ENCODE measurements at places on chromosomes 12 and 14.

DNA sequence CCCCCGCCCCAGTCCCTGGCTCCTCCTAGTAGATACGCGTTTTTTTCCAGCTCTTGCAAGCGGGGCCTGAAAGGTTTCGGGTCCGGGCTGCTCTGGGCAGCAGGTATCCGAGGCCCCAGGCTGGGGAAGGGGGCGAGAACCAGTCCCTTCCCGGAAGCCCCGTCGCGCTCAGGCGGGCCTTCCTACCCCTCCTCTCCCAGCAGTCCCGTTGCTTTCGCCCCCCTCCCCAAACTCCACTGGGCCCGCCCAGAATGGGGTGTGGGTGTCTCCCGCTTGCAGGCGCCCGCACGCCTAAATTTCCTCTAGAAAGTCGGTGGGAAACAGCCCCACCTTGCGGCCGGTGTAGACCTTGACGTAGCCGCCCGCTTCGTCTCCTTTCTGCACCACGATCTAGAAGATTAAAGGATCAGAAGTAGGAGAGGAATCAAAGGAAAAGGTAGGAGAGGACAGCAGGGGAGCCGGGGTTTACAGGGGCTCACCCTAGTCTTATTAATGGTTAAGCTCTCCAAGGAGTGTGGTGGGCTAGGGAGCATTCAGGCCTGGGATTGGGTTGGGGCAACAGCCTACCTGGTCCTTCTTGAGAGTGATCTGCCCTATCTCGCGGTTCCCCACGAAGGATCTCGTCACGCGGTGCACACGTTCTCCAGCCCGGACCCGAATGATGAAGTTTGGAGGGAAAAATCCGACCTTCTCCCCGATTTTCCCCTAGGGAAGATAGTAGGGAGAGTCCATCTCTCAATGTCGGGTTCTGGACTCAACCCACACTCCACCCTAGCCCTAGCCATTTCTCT lies 7.3 kb downstream of the STAC3 start:
- no peak for DNase-seq

GRCh38 chr12:98343002-98343567 lies 172.3 kb upstream of the TMPO start:
- no peak for DNase-seq

DNA sequence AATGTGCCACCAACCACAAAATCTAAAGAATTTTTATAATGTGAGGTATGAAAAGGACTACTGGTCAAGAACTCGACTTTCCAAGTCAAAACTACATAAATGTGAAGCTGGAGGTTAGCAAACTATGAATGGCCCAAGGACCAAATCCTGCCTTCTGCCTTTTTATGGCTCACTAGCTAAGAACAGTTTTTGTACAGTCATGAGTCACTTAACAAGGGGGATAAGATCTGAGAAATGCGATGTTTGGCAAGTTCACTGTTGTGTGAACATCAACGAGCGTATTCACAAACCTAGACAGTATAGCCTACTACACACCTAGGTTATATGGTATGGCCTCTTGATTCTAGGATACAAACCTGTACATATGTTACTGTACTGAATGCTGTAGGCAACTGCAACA lies 28.2 kb downstream of the FERMT2 start:
- DNase-seq = no peak

DNA sequence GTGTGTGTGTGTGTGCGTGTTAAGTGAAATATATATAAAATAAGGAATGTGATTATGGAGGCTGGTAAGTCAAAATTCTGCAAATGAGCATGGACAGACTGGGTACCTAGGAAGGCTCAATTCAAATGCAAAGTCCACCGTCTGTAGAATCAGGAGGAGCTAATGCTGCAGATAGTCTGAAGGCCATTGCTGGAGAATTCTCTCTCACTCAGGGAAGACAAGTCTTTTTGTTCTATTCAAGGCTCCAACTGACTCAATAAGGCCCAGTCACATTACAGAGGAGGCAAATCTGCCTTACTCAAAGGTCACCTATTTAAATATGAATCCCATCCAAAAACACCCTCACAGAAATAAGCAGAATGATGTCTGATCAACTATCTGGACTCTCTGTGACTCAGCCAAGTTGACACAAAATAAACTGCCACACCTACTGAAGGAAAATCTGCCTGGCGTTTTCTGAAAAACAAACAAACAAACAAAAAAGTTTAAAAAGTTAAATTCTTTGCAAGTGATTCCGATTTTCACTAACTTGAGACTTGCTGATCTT lies 684 bp upstream of the KLRF2 start:
- DNase-seq = no peak

GRCh38 chr12:25447046-25447445 lies 106.0 kb downstream of the LMNTD1 start:
- DNase-seq = no peak

DNA sequence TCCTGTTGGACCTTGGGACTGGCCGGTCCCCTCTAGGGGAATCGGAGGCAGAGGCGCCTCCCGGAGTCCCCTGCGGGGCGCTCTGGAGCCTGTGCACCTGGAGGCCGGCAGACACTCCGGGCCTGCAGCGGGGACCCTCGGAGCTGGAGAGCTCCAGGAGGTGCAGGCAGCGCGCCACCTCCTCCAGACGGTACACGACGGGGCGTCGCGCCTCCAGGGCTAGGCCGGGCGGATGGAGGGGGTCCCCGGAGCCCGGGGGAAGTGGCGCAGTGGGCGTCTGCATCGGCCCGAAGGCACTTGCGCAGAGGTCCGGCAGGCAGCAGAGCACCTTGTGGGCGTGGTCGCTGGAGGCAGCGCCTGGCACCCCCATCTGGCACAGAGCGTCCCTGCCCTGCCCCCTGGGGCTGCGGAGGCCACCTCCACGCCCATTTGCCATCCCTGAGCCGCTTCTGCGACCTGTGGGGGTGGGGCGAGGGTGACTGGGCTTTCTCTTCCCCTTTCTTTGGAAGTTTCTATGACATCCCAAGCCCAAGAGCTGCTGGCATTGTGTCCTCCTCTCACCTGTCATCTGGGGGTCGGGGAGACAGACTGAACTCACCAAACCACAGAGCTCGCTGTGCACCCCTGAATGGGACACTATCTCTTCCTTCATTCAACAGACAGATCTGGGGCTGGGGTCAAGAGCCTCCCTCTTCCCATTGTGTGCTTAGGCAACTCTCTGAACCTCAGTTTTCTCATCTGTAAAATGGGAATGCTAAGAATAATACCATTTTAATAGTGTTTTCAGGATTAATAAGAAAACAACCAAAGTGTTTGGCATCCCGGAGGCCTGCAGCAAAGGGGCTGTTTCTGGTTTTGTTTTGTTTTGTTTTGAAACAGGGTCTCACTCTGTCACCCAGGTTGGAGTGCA lies 37.5 kb upstream of the CORO1C start:
- DNase-seq = no peak

- DNase-seq = no peak
These were observed 173.8 kb downstream of the C12orf75 start for GRCh38 chr12:105504286-105504685.

DNA sequence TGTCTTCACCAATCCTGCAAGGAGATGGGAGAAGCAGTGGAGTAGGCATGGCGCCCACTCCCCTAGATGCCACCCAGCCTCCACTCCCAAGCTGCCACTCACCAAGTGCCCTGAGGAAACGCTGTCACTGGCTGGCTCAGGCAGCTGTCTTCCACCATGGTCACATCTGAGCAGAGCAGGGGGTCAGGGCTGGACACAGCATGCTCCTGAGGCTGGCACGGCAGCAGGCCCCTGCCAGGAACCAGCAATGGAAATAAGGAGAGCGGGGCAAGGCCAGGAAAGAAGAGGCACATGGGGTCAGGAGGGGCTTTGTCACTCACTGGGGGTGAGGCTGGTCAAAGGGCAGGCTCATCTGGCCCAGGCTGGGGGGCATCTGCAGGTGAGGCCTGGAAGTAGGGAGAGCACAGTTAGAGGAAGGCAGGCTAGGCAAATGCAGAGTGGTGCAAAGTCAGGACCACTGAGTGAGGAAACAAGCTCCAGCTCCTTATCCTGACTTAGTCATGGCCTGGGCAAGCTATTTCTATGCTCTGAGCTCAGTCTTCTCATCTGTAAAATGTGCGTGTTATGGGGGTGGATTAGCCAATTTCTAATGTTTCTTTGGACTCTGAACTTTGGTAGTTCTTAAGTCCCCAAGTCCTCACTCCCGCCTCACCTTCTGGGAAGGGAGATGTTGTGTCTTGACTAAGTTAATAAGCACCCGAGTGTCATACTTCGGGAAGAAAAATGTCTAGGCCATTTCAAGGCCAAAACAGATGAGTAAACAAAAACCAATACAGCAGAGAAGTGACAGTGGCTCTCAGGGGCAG lies 8.0 kb downstream of the NAB2 start:
- DNase-seq = no peak

DNA sequence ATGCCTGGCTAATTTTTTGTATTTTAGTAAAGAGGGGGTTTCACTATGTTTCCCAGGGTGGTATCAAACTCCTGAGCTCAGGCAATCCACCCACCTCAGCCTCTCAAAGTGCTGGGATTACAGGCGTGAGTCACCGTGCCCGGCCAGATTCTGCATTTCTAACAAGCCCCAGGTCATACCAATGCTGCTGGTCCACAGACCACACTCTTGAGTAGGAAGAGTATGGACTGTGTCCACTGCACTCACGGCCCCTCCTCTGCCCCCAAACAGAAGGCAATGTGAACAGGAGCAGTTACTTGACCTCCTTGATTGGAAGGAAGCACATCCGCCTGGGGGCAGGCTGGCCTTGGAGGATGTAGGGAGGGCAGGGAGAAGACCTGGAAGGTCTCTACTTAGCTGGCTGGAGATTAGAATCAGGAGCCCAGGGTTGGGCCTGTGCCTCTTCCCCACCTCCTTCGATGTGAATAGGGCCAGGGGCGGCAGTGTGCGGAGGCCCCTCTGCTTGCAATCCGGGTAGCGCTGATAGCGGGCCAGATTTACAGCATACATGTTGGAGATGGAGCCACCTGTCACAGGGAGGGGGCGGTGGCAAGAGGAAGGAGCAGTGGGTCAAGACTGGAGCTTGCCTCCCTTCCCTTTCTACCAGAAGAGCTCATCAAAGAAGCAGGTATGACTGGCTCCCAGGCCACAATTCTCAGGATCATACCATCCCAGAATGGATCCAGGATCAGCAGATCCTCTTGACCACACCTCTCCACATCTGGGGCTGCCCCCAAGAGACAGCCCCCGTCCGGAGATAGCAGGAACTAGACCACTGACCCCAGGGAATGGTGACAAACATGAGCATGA lies 9.4 kb upstream of the ZNF740 start:
- DNase-seq = no peak

DNA sequence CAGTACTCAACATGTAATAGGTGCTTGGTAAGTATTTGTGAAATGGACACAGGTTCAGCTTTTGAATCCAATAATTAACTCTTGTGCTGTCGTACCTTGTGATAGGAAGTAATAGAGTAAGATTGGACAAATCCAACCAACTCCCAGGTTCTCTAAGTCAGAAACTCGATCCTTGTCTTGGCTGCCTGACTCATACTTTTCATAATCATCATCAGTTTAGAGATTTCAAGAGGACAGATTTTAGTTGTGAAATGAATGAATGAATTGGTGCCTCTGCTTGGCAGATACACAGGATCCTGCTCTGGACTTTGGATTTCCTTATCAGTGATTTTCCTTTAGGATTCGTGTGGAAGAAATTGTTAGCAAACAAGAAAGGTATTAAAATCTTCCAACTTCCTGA lies 1145.2 kb downstream of the AACS start:
- DNase-seq = no peak

DNA sequence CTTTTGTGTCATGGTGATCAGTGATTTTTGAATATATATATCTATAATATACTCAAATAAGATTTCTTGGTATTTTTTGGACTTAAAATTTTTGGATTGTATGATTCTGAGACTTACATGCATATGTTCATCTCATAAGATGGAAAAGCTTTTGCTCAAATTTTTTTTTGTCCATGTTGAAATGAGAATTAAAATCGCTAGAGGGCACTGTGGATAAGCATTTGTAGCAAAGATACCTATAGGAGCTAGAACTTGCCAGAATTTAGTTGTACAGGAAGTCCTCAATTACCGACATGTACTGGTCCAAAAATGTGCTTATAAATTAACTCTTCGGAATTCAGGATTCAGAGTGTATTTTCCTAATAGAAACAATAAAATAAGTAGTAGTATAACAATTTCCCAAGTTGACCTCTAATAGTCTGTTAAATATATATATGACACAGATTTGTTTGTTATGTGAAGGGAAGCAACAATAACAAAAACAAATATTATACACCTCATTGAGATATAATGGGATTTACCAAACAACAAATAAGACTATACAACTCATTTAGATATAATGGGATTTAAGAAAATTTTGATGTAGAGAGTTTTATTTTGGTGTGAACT lies 179.6 kb downstream of the TMEM117 start:
- DNase-seq = peak; percentile 26

- no peak for DNase-seq
These were observed 714 bp upstream of the PSMC6 start for GRCh38 chr14:52706286-52706685.
